ENCODE measurements at places on chromosomes 3 and 15.
A peak's percentile ranks its signal among the peaks of the same experiment; 100 is the strongest.

DNA sequence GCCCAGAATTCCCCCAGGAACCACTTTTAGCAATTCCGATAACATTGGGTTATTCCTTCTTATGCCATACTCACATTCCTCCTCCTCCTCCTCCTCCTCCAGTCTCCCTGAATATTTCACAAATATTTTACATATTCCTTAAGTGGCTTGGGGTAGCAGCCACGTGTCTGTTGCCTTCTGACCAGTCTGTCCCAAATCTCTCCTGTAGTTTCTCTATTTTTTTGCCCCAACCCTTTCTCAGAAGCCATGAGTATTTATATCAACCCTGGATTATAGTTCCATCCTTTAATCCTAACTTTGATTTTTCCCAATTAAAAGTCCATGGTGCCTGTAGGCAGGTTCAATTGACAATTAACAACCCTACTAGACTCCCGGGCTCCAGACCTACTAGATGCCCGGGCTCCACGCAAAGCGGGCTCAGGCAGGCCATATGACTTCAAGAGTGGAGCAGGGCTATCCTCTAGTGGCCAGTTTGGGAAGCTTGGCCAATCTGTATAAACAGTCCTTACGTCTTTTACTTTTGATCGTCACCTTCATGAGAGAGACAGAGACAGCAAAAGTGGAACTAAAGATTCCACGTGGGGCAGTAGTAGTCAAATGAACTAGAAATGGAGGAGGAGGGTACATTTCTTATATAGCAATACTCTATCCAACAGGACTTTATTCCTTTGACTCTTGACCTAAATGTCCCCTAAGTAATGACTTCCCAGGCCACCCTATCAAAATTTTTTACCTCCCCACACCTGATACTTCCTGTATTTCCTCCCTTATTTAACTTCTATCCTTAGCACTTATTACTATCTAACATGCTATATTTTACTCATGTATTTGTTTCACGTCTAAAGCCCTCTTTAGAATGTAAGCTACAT lies 69.7 kb downstream of the USF3 start:
- no peak for DNase-seq

GRCh38 chr3:15601046-15601398 lies 347 bp downstream of the HACL1 start:
- peak; percentile 3 for DNase-seq

GRCh38 chr3:42066516-42067181 lies 24.5 kb upstream of the TRAK1 start:
- no peak for DNase-seq

GRCh38 chr3:103950676-103951075 lies 1416.0 kb upstream of the ALCAM start:
- no peak for DNase-seq

- peak; percentile 7 for DNase-seq
These were observed 8.0 kb upstream of the FAM107A start for GRCh38 chr3:58585005-58585786.

- no peak for DNase-seq
These were observed 13.3 kb upstream of the CSPG4 start for GRCh38 chr15:75725719-75726607.

- no peak for DNase-seq
These were observed 51.9 kb downstream of the SERPINI1 start for GRCh38 chr3:167787440-167787839.

- DNase-seq: no peak
These were observed 18.0 kb upstream of the PLXNA1 start for GRCh38 chr3:126964950-126965349.

DNA sequence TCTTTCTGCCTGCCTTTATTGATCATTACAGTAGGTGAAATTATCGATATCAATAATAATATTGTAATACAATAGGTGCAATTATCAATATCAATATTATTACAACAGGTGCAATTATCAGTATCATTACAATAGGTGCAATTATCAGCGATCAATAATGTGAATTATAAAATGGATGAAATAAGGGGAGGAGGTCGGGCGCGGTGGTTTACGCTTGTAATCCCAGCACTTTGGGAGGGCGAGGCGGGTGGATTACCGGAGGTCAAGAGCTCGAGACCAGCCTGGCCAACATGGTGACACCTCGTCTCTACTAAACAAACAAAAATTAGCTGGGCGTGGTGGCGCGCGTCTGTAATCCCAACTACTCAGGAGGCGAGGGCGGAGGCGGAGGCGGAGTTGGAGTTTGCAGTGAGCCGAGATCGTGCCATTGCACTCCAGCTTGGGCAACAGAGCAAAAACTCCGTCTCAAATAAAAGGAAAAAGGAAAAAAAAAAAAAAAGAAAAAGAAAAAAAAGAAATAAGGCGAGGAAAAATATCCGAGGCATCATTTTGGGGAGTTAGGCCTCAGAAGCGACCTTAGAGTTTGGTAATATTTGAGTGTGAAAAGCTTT lies 611 bp upstream of the BNIP2 start:
- peak; percentile 21 for DNase-seq

DNA sequence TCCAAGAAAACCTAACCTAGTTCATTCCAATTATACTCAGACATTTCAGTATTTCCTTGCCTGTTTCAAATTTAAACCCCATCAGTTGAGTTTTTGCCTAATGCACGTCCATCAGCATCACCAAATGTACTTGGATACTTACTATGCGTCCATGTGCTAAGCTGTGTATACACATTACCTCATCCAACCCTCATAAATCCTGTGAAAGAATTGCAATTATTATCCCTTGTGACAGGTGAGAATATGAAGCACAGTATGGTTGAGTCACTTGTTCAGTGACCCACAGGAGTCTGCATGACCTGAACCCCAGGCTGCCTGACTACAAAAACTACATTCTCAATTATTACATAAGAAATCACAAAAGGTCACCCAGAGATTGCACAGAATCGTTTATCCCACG lies 2.5 kb downstream of the OR5K2 start:
- DNase-seq: no peak

GRCh38 chr3:167441256-167441655 lies 32.6 kb downstream of the SERPINI2 start:
- DNase-seq: no peak

DNA sequence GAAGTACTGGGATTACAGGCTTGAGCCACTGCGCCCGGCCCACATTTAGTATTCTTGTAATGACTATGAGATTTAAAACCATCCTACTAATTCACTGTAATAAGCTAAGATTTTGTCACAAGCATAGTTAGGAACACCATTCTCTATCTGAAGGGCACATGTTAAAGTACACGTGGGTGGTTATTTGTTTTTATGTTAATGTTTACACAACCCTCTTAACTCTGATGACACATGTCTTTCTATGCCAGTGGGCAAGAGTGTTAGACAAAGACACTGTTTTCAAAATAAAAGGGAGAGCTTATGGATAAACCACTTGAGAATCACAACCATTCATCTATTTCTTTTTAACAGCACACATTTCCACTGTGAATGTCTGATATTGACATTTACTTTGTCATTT lies 537.6 kb upstream of the IL12A start:
- DNase-seq: no peak

- DNase-seq: no peak
These were observed 14.2 kb downstream of the ARHGAP31 start for GRCh38 chr3:119308355-119308754.

- no peak for DNase-seq
These were observed 20.2 kb downstream of the CPOX start for GRCh38 chr3:98573181-98573728.

DNA sequence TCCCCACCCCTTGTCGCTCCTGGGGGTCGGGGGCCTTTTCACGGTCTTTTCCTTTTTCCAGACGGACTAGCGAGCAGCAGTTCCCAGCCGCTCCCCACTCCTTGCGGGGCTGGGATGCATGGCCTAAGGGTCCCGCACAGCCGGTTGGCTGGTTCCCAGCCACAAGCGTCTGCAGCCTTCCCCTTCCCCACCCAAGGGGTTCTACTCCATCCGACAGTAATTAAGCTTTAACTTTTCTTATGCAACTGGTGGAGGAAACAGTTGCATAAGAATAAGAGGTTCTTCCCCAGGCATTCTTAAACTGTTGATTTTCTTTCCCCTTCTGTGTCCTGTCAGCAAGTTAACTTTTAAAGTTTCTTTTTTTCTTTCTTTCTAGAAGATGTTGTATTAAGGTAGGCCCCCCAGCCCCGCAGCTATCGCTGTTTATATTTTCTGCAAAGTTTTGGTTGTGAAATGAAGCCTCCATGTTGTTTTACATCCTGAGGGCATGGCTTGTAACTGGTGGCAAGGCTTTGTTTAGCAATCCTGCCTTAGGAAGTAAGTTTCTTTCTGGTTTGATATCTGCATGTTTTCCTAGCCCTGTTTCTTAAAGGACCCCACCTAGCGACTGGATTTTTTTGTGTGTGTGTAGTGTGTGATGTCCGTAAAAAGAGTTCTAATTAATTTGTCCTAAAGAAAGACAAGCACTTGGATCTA lies 207.5 kb downstream of the ZNF385D start:
- no peak for DNase-seq

GRCh38 chr3:106582151-106582550 lies 713.3 kb upstream of the CBLB start:
- DNase-seq: no peak

DNA sequence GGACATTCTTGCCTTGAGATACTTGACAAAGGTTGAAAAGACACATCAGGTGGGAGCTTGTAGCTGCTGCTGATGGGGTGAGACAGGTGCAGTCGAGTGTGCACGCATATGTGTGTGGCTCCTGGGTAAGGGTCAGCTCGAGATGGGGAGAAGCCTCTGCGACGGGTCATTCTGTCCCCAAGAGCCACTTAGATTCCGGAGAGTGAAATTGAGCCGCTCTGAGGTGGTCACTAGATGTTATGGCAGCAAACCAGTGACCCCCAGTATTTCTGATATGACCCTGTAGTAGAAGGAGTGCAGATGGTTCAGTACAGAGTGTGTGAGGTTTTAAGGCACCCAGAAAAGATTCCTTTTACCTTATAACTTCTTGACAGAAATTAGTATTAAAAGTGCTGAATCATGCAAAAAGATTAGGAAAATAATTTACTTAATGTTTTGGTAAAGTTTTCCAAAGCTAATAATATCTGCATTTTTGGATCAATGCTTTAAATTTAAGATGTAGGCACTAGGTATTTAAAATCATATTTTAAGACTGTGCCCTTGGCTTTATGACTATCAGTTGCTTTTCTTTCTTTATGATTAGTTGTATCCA lies 241.9 kb upstream of the TOPAZ1 start:
- DNase-seq: no peak

- no peak for DNase-seq
These were observed 305.7 kb upstream of the ATP11B start for GRCh38 chr3:182487611-182488010.

- no peak for DNase-seq
These were observed 184.7 kb downstream of the RAB11A start for GRCh38 chr15:66053991-66054390.

Measured in stimulated activated CD4-positive, alpha-beta T cell treated with anti-CD3 and anti-CD28 coated beads, Interleukin-1b, Interleukin-23, amount 100 ng/mL, for 1 hour (primary cell).